ENCODE measurements at places on chromosomes 7 and 10. TPM values are rescaled to one million over a fixed set of nuclear protein-coding genes. Genes with fewer than 3 reads are reported as not detected.

HECW1 gene
- not detected for total RNA-seq

IFIT1B gene
- not detected for total RNA-seq

MOSPD3 gene
- total RNA-seq, result 2.5 TPM

CHN2 gene
- 4.2 TPM for total RNA-seq

MYO1G gene
- under 0.01 TPM for total RNA-seq

LRIT2 gene
- total RNA-seq, result not detected

TFEC gene
- not detected for total RNA-seq

MET gene
- total RNA-seq, result 67.1 TPM

ITPRID1 gene
- total RNA-seq, result not detected

FANK1 gene
- 5.4 TPM for total RNA-seq

MMRN2 gene
- 9.0 TPM for total RNA-seq

FEZF1 gene
- total RNA-seq, result not detected

TUBB8 gene
- total RNA-seq, result not detected

JAZF1 gene
- 3.8 TPM for total RNA-seq

TBC1D12 gene
- 21.1 TPM for total RNA-seq

KCND2 gene
- total RNA-seq, result 2.1 TPM

CDK13 gene
- 63.1 TPM for total RNA-seq

BUB3 gene
- 271 TPM for total RNA-seq

VIPR2 gene
- 0.28 TPM for total RNA-seq

SMO gene
- 4.8 TPM for total RNA-seq

AASS gene
- 30.2 TPM for total RNA-seq

PAX4 gene
- total RNA-seq, result not detected

CYP2C8 gene
- not detected for total RNA-seq

TMEM273 gene
- total RNA-seq, result 0.58 TPM

CRPPA gene
- total RNA-seq, result 2.0 TPM

KDM7A gene
- 7.3 TPM for total RNA-seq

TUBAL3 gene
- not detected for total RNA-seq

HOXA11 gene
- under 0.01 TPM for total RNA-seq

GHRHR gene
- not detected for total RNA-seq

CRTAC1 gene
- total RNA-seq, result 0.28 TPM

PAPOLB gene
- 0.19 TPM for total RNA-seq

PRF1 gene
- total RNA-seq, result not detected

LIPA gene
- 61.9 TPM for total RNA-seq

PTN gene
- total RNA-seq, result 8.2 TPM

NPFFR1 gene
- not detected for total RNA-seq

CYTH3 gene
- total RNA-seq, result 40.3 TPM

AQP1 gene
- 152 TPM for total RNA-seq

SUGCT gene
- 17.8 TPM for total RNA-seq

GLI3 gene
- 3.3 TPM for total RNA-seq

STAG3 gene
- total RNA-seq, result 1.1 TPM

PRSS2 gene
- not detected for total RNA-seq

NET1 gene
- 22.6 TPM for total RNA-seq

DYNC1I1 gene
- 2.3 TPM for total RNA-seq

THAP5 gene
- 24.8 TPM for total RNA-seq

EEPD1 gene
- 0.38 TPM for total RNA-seq

GRID1 gene
- not detected for total RNA-seq

PPP1R17 gene
- total RNA-seq, result not detected

FMC1 gene
- 12.1 TPM for total RNA-seq

HOXA7 gene
- total RNA-seq, result not detected

All from regular cardiac myocyte (primary cell).